Stimulated activated CD4-positive, alpha-beta T cell treated with anti-CD3 and anti-CD28 coated beads, Interleukin-4, amount 100 ng/mL, for 24 hours (primary cell): ENCODE measurements at places on chromosomes 5 and 9.

DNA sequence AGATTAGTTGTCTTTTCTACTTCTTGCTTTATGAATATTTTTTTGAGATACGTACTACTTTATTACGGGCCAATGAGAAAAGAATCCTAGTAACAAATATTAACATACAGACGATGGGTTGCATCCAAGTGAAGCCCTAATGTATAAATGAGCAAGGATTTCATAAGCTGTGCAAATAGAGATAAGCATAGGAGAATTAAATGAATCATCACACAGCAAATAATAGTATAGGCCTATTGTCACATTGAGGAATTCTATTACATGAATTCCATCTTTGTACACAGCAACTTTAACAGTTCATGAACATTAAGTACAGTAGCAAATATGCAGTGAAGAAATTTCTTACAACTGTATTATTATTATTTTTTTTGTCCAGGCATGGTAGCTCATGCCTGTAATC is 78.0 kb downstream of the ACER2 start:
- no peak for DNase-seq

DNA sequence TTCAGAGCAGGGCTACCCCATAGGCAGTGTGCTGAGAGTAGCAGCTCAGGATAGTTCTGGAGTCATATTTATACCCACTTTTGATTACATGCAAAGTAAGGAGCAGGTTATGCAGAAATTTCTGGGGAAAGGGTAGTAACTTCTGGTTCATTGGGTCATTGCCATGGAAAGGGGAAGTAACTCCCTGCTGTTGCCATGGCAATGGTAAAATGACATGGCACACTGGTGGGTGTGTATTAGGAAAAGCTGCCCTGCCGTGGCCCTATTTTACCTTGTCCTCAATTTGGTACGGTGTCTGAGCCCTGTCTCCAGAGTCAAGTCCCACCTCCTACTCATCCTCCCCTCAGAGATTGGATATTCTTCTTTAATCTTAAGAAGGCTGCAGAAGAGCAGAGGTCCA is 526.7 kb upstream of the TYRP1 start:
- DNase-seq: no peak

- DNase-seq: no peak
Measured at GRCh38 chr5:104421431-104421830, 858.8 kb upstream of the NUDT12 start.

DNA sequence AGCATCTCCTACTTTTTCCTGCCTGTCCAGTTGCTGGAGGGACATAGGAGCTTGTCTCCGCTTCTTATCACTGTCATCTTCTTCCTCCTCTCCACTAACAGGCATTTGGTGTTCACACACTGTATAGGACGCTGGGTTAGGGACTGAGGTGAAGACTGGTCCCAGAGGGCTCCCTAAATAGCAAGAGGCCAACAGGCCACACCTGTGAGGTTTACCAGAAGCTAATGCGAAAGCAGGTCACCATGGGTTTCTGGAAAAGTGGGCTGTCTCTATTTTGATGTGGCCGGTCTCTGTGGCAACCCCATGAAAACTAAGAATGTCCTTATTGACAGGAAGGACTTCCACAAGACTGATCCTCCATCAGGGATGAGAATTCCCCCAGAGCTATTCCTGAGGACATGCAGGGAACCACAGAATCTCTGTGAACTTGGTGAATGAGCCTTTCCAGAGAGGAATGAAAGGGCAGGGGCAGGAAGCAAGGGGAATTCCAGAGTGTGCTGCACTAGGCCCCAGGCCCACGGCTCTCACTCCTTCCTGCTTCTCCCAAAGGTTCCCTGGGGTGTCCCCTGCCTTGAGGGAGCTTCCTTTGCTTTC is 61.7 kb downstream of the DAP start:
- DNase-seq: no peak

DNA sequence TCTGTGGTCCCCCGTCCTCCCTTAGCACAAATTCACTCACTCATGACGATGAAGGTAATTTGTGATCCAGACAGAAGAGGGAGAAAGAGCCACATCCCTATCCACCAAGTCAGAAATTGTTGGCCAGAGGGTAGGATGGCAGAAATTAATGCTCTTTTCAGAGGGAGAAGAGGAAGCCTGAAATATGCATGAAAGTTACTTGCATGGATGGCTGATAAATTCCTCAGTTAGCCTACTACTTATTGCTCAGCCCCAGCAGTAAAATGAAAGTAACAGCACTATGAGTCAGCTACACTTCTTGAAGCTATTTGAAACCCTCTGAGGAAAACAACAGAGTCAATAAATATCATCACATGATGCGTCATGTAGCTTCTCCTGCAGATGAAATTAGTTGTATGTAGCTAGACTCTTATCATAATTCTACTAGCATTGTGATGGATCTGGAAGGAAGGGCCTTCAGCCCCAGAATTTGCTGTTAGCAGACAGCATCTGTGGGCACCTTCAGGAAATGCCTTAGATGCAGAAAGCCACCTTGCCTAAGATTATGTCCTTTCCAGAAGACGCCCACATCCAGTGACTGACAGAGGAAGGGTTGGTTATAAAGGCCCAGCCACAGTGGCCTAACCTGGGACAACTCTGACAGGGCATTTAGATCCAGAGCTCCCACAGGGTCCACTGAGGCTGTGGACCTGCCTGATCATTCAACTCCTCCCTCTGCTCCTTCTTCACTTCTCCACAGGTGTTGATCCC is 81.2 kb upstream of the CCDC112 start:
- no peak for DNase-seq
